ENCODE measurements at places on chromosomes 12 and 14.

DNA sequence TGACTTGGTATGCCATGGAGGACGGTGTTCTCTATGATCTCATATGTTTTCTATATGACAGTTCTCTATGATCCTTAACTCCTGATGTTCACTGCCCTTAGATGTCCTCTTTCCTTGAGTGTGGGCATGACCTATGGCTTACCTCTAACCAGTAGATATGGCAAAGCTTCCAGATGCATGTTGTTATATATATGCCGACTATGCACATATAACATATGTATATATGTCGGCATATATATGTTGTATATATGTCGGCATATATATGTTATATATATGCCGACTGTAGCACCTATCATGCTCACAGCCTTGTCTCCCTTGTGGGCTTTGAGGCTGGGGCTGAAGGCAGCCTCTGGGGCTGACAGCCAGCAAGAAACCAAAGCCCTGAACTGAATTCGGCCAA, 106.0 kb downstream of the GRIP1 start:
- no peak for DNase-seq

GRCh38 chr14:22319526-22320361, 269.3 kb downstream of the DAD1 start:
- no peak for DNase-seq

DNA sequence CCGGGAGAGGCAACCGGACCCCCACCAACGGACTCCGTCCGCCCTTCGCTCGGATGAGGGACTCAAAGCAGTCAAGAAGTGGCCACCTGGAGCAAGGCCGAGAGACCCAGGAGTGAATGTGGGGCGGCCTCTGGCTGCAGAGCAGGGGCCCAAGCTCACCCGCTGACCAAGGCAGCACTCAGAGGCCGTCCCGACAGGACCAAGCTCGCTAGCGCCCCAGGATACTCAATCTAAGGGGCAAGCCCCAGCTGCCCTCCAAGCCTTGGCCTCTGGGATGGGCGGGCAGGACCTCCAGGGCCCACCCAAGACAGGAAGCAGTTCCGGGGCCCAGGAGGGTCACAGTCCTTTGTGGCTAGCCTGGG, 936 bp downstream of the AKT1 start:
- DNase-seq = no peak

DNA sequence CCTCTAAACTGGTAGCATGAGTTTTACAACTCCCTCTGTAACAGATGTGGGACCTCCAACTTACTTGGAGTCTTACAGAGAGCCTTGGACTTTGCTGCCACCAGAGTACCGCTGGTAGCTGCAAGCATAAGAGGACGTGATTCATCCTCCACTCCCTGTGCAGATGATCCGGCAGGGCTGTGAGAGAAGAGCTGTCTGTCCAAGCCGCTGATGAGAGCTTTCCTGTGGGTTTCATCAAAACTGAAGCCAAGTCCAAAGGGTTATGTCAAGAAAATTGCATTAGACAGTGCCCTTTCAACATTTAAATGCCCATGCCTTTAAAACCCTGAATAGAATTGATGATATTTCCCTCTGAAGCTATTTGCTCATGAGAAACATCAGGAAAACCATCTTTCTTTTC, 85.8 kb downstream of the LLPH start:
- no peak for DNase-seq

- DNase-seq = no peak
Observed at GRCh38 chr14:92692822-92693226, 55.6 kb downstream of the LGMN start.

GRCh38 chr12:55829967-55830600, 697 bp upstream of the DNAJC14 start:
- DNase-seq = no peak

DNA sequence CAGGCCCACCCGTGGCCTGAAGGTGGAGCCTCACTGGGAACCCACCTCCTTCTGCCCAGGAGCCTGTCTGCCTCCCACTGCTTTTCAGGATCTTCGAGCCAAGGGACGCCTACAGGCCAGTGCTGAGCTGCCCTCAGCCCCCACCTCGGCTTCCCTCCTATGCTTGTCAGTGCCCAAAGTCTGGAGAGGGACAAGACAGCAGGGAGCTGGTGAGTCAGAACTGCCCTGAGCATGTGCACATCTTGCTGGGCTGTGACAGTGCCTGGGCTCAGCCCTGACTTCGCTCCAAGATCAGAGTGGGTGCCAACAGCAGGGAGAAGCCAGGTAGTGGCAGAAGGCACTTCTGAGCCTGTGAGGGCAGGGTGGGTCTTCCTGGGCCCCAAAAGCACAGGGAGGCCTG, 286.8 kb downstream of the AEBP2 start:
- DNase-seq = no peak

GRCh38 chr14:41144370-41144769, 462.3 kb upstream of the LRFN5 start:
- no peak for DNase-seq

- DNase-seq = no peak
Observed at GRCh38 chr12:98162906-98163678, 352.3 kb upstream of the TMPO start.

DNA sequence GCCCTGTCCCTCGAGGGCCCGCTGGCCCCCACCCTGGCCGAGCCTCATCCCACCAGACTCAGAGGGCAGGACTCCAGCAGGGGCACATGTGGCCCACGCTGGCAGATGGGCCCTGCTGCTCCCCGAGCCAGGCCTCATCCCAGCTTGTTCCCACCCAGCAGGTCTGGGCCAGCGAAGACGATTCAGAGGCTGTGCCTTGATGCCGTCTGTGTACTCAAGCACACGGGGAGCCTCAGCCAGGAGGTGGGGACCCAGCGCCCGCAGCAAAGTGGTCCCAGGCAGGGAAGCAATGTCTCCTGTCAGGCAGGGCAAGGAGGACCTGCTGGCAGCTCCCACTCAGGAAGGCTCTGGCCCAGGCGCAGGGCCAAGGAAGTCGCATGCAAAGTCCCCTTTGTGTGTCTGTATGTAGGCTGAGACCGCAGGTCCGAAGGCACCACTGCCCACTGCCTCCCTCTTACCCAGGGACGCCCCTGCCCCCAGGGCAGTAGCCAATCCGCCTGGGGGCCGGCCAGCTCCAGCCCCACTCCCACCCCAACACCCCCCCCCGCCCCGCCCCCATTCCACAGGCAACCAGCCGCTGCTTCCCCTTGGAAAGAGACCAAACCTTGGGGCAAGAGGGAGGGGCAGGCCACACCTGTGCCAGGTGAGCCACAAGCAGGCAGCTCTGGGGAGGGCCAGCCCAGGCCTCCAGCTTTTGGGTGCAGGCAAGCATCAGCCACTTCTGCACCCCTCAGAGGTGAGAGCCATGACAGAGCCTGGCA, 9.4 kb downstream of the DEGS2 start:
- DNase-seq = no peak

GRCh38 chr12:61267474-61267873, 992.7 kb upstream of the USP15 start:
- DNase-seq = no peak

DNA sequence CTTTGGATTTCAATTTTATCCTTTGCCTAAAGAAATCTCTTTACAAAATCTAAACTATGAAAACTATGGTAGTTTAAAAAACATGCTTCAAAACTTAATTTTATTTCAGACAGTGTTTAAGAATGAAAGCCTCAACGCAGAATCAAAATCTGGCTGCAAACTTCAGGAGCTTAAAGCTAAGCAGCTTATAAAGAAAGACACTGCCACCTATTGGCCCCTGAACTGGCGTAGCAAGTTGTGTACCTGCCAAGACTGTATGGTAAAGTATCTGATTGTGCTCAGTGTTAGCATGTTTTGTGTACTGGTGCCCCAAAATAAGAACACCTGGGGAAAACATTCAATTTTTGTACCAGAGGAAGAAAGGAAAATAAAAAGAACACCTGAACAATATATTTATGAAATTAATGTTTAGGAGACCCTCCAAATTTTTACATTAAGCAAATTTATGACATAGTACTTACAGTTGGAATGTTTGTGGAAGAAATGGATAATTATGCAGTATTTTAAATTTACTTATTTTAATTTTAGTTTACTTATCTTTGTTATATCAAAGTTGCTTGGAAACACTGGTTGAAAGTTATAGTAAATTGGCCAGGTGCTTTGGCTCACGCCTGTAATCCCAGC, 12.2 kb downstream of the UBR7 start:
- DNase-seq = no peak

DNA sequence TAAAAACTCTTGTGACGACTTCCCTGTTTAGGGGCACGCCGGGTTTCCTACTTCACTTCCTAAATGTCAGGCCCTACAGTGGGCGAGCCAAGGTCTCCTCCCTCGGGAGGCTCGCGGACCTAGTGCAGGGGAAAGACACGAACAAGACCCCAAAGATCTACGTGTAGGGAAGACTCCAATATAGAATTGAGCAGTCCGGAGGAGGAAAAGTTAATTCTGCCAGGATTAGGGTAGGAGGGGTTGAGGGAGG, 564 bp downstream of the ATXN3 start:
- DNase-seq = no peak

DNA sequence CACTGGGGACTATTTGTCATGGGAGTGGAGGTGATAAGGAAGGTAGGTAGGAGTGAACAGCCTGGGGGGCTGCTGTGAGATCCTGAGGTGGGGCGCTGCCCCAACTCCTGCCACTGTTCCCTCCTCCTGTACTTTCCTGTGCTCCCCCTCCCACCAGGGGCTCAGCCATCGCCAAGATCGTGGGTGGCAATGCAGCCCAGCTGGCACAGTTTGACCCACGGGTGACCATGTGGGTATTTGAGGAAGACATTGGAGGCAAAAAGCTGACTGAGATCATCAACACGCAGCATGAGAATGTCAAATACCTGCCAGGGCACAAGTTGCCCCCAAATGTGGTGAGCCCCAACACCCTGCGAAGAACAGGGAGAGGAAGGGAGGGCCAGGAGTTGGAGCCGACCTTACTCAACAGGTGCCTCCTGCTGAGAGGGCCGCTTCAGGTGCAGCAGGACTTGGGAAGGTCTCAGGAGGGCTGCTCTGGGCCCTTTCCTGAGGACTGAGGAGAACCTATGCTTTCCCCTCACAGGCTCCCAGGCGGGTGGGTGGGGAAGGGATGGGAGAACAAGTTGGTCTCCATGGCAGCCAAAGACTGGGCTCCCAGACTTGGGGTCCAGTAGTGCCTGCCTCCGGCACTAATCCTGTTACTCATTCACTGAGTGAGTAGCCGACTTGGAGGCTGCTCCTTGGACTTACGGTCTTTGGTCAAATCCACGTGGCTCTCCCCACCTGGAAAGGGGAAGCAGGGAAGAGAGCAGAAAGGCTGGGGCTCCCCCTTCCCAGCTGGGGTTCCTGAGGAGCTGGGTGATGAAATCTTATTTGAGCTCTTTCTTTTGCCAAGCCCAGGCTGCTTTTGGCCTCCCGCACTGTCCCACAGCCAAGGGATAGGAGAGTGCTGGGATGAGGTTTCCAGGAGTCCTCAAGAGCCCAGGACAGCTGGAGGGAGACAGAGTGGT, 884 bp downstream of the GPD1 start:
- DNase-seq = no peak

DNA sequence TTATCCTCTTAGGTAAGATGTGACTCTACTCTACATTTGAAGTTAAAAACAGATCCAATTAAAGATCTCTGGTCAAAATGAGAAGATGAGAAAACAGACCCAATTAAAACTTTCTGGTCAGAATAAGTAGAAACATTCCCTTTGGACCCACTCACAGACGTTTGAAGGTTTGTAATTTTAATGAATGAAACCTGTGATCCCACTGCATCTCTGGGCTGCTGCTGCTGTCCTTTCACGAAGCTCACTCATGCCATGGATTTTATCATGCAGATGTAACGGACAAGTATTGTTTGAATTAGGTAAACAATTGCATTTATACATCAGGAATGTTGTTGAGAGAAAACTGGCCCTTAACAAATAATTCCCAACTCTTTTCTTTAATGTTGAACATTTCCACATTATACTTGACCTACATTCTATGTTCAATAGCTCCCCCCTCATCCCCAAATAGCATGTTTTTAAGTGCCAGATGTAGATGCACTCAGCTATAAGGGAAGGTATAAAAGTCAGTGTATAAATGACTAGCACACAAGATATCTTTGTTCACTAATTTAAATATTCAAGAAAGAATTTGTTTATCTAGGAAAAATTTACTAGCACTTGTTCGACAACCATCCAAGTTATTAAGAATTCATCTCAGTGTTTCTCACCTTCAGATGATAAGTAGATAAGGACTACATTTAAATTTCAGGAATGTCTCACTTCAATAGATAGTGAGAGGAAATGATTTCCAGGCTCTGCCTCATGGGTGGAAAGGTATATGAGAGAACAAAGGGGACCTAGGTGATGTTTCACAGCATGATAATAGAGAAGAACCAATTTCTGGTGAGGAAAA, 202.3 kb upstream of the LMNTD1 start:
- no peak for DNase-seq

- DNase-seq = no peak
Observed at GRCh38 chr14:51354846-51355245, 114.8 kb downstream of the TMX1 start.

DNA sequence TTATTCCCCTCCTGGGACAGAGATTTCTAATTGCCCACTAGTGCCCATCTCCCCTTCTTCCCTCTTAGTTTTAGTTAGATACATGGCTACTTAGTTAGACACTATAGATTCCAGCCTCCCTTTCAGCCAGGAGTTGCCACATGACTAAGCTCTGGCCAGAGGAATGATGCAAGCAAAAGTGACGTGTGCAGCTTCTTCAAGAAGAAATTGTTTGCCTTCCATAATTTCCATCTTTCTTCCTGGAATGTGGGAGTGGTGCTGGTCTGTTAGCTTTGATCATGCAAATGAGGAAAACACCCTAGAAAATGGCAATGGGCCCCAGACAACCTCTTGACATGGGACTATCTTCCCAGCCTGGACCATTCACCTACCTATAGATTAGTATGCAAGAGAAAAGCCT, 21.4 kb downstream of the CCDC177 start:
- no peak for DNase-seq

DNA sequence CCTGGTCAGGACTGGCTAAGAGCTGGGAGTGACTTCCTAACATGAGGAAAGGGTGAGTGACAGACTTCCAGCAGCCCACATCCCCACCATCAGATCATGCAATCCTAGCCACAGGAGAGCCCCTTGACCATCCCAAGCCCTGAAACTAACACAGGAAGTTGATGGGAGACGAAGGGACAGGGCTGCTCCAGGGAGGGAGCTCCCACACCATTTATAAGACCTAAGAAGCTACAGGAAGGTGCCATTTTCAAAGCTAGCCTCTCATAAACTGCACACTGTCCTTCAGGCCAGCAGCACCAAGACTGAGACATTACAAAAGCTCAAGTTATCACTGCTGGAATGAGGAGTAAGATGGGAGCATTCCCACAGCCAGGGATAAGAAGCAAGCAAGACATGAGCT, 19.4 kb downstream of the SLC25A21 start:
- no peak for DNase-seq
